ENCODE measurements at places on chromosomes 5 and 9.

DNA sequence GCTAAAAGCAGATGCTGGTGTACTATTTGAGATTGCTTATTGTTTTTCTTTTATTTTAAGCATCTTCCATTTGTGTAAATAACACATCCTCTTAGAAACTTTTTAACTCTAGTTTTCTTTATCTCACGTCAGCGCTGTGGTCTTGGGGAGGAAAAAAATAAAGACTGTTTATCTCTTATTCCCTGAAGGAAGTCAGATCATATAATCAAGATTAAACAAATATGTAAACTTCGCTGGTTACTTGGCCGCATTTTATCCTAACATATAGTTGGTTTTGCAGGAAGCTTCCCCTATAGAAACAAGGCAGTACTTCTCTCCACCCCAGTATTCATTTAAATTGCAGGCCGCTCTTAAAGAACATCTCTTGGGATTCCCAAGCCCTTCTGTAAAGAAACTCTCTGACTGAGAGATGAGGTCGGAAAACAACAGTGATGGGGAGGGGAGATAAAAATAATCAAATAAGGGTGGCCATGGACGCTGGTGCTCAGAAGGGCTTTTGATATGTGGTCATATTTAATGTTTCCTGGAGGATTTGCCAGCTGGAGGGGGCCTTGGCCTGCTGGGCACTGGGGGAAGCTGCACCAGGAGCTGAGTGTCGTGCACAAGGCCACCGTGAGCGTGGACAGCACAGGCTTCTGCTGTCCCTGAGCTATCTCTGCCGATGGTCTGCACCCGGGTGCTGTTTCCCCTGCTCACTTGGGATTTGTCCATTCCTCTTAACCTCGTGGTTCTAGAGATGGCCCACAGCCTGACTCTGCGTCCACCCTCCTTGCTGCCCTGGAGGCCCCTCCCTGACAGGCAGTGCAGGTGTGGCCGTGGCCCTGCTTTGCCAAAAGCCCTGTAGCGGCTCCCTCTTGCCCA, 23.8 kb downstream of the NEURL1B start:
- DNase-seq = no peak

DNA sequence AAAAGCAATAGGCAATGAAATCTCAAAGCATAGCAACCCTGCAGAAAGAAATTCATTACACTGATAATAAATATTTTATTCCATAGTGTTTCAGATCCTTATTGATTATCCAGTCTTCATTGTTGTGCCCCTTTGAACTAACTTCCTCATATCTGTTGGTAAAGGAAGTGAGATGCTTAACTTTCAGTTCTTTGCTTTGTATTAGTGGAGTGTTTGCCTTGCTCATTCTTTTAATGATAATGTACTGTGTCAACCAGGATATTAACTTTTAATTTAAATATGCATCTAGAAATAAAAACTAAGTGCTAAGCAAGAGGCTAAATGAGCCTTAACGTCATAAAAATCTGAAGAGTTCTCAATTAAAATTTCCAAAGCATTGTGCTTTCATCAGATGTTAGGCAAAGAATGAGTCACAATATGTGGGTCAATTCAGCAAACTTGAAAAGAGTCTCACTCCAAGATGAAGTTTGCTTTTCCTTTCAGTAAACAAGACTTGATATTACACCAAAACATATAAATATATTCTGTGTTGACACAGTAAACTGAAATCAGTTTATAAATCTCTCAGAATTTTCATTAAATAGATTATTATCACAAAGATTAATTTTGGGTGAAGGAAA, 105.9 kb downstream of the GIN1 start:
- no peak for DNase-seq

- no peak for DNase-seq
Measured at GRCh38 chr9:21585756-21586752, 103.9 kb upstream of the IFNE start.

- no peak for DNase-seq
Measured at GRCh38 chr5:111385051-111385450, 127.3 kb downstream of the STARD4 start.

GRCh38 chr5:112917453-112917995, 4.5 kb downstream of the REEP5 start:
- no peak for DNase-seq

DNA sequence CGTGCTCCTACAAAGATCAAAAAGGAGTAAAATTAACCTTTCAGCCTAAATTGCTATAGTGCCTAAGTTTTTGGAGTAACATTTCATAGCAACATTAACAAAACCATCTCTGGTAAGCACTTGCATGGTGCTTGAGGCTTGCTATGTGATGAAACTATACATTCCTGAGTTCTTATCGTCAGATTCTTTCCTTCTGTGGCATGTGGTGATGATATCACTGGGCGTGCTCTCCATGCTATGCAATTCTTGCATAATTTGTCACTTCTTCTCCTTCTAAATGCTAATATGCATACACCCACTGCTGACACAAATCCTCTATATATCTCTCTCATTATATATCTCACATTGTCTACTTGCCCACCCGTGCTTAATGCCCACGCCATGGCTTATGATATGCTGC, 2019.9 kb downstream of the MAT2B start:
- DNase-seq = no peak

- DNase-seq = no peak
Measured at GRCh38 chr5:59322894-59323293, 570.6 kb downstream of the PDE4D start.

- DNase-seq = no peak
Measured at GRCh38 chr9:124191691-124192395, 65.9 kb upstream of the NEK6 start.

DNA sequence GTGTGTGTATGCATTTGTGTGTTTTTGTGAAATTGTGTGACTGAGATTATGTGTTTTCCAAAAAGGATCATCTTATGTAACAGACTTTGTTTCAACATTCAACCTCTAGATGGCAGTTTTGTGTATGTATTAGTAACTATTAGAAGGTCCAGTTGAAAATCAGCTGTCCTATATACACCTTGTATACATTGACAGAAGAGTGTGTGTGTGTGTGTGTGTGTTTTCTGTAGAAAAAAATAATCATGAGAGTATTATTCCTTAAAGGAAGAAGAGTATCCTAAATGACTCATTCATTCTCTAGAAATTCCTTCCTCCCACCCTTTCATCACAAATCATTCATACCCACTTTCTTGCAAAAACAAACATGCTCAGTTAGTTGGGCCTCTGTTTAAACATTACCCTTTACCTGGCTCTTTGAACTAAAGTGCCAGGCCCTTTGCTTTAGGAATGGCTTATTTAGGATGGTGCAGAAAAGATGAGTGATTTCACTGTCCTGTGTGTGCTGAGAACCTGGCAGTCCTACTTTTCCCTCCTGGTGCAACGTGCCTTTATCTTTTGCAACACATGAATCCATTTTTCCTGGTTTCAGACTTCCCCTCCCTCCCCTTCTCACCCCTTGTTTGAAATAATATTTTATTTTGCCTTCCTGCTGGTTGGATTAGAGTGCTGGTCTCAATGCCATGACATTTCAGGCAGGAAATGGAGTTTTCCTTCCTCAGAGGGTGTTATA, 152.2 kb downstream of the ARHGAP26 start:
- no peak for DNase-seq

DNA sequence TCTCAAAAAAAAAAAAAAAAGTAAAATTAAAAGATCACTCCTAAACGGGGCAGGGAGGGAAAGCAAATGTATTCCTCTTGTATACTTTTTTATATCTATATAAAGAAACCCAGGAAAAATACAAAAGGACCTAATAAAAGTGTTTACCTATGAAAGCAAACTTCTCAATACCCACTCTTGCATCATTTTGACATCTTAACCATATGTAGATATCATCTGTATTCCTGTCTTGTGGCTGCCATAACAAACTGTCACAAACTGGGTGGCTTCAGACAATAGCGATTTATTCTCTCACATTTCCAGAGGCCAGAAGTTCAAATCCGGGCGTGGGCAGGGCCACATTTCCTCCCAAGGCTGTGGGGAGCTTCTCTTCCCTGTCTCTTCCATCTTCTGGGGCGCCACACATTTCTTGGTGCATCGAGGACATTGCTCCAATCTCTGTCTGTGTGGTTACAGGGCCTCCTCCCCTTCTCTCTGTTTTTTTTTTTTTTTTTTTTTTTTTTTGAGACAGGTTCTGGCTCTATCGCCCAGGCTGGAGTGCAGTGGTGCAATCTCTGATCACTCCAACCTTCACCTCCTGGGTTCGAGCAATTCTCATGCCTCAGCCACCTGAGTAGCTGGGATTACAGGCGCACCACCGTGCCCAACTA, 58.4 kb upstream of the IL17B start:
- DNase-seq = no peak

DNA sequence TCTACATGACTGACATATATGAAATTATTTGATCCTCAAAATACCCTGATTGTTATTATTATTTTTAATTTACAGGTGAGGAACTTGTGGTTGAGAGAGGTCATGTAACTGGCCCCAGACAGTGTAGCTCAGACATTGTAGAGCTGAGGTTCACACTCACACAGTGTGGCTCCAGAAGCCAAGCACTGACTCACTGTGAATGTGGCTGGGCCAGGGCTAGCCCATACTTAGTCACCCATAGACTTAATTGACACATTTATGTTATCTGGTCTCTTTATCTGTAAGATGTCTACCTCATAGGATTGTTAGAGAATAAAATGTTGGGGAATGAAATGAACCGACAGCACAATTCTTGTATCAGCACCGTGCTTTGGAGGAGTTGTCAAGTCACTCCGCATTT, 24.9 kb upstream of the CCDC112 start:
- no peak for DNase-seq

DNA sequence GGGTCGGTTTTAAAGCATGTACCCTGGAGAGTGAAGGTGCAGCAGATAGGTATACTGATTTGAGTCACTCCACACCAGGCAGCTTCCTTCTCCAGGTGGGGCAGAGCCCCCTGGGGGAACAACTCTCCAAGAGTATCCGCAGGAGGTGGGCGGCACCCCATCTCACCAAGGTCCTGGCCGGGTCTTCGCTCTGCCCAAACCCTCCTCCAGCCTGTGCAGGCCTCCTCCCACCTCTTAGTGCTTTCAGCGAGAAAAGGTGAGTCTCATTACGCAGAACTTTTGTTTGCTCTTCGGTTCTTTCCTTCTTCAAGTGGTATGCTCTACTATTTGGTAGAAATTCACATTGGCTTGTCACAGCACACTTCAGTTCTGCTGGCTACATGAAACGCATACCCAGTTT, 13.7 kb downstream of the SPACA9 start:
- DNase-seq = no peak

- DNase-seq = no peak
Measured at GRCh38 chr5:139829471-139829870, 33.9 kb downstream of the PSD2 start.

DNA sequence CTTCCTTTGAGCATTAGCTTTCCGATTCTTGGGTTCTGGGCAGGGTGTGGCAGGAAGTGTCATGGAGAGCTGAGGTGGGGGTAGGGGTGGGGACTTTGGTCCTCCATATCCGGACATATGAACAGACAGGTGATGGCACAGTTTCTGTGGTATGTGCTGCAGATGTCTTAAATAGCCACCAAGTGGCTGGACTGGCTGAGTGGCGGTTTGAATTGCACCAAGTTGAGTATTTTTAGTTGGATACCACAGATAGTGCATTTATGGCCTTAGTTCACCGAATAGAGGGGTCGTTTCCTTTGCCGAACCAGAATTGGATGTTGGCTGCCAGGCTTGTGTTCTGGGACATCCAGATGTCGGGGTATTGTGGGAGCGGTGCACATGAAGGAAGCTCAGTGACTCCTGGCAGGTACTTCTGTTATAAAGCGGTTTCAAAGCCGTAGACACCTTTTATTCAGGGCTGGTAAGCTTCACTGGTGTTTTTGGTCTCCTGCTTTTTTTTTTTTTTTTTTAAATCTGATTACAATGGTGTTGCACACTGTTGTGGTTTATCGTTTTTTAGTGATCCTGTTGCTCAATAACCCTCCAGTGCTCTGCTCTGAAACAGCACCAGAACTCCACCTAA, 15.1 kb upstream of the TNFAIP8 start:
- DNase-seq = no peak

- no peak for DNase-seq
Measured at GRCh38 chr9:69444021-69444420, 119.0 kb downstream of the ENTREP1 start.

DNA sequence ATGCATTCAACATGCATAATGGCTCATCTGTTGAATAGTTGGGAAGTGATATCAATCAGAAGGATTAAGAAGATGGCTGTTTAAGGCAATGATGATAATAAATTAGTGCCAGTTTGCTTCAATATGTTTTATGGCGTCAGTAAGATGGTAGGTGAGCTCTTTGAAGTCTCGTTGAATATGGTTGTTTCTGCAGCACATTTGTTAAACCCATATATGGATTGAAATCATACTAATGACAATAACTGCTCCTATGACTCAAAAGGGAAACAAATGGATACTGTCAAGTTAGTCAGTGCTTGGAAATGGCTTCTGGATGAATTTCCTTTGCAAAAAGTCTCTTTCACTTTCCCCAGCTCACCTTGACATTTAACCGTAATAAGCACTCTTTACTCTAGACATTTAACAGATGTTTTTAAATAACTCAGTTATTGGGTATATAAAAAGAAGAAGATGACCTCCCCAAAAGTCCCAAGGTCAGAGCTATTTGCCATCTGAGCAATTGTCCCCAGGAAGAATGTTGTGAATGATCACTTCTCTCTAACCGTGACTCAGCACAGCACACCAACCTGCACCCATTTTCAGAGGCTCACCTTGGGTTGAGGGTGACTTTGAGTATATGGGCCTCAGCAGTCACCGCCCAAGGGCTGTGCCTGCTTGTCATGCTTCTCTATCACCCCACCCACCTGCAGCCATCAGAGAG, 133.4 kb downstream of the GRIA1 start:
- DNase-seq = no peak

DNA sequence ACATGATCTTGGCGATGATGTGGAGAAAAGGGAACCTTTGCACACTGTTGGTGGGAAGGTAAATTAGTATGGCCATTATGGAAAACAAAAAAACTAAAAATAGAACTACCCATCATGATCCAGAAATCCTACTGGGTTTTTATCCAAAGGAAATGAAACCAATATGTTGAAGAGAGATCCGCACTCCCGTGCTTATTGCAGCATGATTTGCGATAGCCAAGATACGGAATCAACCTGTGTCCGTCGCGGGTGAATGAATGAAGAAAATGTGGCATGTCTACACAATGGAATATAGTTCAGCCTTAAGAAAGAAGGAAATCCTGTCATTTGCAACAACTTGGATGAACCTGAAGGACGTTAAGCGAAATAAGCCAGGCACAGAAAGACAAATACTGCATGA, 84.5 kb downstream of the TTLL11 start:
- DNase-seq = no peak

- DNase-seq = no peak
Measured at GRCh38 chr5:147485046-147485445, 24.8 kb downstream of the DPYSL3 start.

- no peak for DNase-seq
Measured at GRCh38 chr5:52328220-52328806, 459.4 kb upstream of the ITGA1 start.

GRCh38 chr5:124828731-124829234, 82.3 kb upstream of the ZNF608 start:
- no peak for DNase-seq

All from stimulated activated CD4-positive, alpha-beta T cell treated with anti-CD3 and anti-CD28 coated beads, Interleukin-4, amount 100 ng/mL, for 24 hours (primary cell).